ENCODE measurements at places on chromosomes 5 and 9. TPM values are rescaled to one million over a fixed set of nuclear protein-coding genes. Genes with fewer than 3 reads are reported as not detected.

DNA sequence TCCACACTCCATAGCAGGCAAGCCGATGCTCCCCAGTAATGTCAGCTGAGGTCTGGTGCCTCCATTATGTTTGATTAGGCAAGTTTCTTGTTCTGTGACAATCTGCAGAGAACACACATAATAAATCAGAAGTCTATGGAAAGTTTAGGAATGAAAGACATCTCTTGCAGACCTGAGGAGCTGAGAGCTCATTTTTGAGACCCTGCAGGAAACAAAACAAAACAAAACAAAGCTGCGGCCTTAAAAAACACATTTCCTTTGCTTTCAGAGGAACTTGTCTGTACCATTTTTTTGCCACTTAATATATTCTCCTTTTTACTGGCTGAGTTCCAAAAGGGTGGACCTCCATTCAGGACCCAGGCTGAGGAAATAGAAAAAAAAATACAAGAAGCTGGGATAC is 481.2 kb upstream of the DMAC1 start:
- ATAC-seq = no peak

DNA sequence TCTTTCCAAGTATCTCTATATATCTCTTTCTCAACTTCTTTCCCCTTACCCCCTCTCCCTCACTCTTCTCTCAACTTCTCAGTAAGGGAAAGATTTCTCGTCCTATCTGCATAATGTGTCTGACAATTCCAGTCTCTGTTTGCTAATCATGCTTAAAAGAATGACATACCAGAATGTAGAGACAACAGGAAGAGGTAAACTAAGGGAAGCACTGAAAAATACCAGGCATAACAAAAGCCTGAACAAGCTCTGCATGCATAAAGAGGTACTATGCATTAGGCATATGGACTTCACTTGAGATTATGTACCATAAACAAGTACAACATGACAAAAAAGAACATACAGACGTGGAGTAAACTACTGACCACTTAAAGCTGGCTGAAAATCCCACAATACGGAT is 62.6 kb downstream of the SEMA5A start:
- no peak for ATAC-seq

DNA sequence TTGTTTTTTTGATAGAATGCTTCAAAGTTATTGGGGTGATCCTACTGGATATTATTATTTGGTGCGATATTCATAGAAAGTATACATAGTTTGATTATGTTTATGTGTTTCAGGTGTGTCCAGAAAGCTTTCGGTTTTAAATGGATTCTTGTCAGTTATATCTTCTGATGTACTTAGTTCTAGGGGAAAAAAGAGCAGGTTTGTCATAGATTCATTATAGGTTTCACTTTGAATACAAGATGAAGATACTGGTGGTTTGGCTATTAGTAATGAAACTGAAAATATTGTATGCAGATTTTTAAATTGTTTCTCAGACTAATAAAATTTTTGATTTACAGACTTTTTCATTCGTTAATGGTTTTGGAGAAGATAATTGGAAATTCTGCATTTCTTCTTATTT is 98.9 kb downstream of the MAN2A1 start:
- ATAC-seq = peak; percentile 61

- no peak for ATAC-seq
Observed at GRCh38 chr5:138686668-138687067, 66.6 kb upstream of the CTNNA1 start.

DNA sequence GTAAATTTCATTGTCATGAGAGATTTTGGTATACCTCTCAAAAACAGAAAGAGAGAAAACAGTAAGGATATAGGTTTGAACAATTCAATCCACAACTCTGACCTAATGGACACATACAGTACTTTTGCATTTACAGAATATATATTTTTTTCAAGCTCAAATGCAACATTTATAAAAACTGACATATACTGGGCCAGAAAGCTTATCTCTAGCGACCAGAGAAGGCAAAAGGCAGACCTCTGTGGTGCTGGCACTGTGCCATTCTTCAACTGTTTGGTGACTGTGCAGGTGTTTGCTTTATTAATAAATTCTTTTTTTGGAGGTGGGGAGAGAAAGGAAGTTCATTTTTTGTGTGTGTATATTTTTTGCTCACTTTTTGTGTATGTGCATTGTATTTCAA is 6.0 kb upstream of the PLAC8L1 start:
- ATAC-seq = no peak

DNA sequence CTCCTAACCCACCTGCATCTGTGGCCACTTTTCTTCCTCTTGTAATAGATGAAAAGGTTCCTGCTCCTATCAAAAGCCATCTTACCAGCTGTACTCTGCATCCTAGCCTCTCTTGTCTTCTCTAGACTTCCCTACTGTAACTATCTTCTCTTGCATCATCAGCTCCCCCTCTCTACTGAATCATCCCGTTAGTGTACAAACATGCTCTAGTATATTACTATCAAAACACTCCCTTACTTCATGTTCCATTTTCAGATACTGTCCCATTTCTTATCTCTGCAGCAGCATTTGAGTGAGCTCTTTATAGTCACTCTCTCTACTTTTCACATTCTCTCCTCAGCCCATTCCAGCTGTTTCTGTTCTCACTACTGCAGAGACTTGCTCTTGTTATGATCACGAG is 2.8 kb downstream of the SRA1 start:
- peak; percentile 22 for ATAC-seq

DNA sequence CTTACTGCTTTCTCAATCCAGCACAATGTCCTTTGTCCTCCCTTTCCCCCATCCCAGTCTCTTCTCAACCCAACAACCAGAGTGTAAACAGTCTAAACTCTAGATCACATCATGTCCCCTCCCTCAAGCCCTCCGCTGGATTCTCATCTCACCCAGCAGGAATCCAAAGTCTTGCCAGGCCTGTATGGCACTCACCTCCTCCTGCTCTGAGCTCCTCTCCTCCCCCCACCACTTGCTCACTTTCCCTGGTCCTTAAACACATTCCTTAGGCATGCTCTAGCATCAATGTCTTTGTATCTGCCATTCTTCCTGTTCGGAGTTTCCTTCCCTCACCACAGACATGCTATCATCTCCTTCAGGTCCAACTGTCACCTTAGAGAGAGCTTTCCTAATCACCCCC is 78.8 kb downstream of the NIPSNAP3B start:
- ATAC-seq = no peak

DNA sequence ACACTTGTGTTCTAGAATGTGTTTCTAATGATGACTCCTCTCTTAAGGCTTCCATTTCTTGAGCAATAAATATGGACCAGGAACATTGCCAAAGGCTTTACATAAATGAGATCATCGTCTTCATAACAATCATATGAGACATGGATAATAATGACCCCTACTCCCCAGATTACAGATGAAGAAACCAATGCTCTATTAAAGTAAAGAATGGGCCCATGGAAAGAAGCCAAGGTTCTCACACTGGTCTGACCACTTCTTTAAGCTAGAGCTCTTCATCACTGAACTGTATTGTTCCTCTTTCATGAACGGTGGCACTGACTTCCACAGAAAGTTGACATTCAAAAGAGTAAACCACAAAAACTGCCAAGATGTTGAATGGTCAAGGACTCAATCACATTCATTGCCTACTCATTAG is 65.3 kb downstream of the MARCHF3 start:
- no peak for ATAC-seq

DNA sequence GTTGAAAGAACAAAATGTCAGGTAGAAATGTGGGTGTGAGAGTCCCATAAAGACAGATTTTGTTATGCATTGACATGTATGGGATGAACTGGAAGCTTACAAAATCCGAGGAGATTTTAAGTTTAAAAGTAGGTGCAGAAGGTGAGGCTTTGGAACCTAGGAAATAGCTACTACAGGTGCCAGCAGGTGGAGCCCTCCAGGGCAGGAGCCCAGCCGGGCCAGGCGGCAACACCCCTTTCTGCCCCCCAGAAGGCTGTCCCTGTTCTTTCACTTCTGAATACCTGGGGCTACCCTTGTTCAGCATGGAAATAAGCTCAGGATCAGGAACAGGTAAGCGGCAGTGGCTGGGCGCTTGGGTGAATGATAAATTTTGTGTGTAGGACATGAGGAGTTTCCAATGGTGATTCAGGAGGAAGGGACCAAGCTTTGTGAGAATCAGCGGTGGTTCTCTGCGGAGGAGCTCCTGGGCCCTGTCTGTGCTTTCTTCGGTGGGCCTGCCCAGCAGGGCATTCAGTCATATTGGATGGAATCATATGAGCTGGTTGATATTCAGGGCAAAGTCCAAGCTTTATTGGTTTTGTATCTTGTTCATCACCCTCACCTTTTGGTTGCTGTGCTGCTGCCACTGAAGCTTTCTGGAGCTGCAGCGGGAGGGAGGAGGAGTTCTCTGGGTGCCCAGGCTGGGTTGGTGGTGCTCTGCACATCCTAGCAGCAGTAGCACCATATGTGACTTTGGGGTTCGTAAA is 12.3 kb downstream of the PCBD2 start:
- no peak for ATAC-seq

DNA sequence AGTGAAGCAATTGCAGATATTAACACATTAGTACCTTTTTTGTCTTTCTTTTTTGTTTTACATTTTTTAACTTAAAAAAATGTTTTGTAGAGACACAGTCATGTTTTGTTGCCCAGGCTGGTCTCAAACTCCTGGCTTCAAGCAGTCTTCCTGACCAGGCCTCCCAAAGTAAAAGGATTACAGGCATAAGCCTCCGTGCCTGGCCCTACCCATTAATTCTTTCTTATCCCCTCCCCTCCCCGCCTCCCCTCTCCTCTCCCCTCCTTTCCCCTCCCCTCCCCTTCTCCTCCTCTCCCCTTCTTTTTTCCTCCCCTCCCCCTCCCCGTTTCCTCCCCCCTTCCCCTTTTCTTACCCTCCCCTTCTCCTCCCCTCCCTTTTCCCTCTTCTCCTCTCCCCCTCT is 182.4 kb downstream of the FER start:
- no peak for ATAC-seq

GRCh38 chr9:16681652-16681987 is 188.8 kb downstream of the BNC2 start:
- ATAC-seq = no peak

DNA sequence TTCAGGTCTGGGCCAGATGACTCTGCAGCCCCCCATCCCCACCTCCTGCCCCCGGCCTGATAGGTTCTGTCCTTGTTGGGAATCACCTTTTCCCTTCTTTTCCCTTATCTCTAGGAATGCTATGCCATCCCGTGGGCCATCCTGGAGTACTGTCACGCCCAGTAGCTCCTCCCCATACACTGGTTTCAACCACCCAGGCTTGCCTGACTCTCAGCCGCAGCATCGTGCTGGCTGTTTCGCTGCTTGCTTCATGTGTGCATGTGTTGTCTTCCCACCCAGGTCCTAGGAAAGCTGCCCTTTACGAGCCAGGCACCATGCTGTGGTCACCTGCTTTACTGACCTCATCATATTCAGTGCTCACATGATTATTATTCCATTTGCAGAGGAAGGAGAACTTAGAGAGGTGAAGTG is 71.8 kb downstream of the ANGPTL2 start:
- ATAC-seq = no peak

DNA sequence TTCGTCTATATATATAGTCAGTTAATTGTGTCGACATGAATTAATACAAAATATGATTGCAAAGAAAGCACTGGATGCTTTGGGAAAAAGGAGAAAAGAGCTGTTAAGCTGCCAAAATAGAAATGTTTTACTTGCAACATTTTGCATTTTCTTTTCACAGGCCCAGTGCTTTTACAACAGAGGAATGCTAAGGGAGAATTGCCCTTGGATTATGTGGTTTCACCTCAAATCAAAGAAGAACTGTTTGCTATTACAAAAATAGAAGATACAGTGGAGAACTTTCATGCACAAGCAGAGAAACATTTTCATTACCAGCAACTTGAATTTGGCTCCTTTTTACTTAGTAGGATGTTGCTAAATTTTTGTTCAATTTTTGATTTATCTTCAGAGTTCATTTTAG is 76.2 kb downstream of the SLF1 start:
- ATAC-seq = no peak

DNA sequence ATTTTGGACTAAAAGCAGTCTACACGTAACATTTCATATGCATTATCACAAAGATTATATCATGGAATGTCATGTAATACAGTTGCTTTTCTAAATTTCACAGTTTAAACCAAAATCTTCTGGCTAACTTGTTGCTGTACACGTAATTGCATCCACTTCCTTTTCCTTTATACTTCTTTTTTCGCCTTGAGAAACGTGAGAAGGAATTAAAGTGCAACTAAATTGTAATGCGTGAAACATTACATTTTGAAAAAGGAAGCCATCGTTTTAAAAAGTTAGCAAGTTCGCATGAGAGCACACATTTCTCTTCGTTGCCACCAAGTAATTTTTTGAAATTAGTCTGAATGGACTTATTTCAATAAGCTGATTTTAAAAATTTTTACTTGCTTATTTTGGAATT is 80.0 kb downstream of the MEGF10 start:
- no peak for ATAC-seq

DNA sequence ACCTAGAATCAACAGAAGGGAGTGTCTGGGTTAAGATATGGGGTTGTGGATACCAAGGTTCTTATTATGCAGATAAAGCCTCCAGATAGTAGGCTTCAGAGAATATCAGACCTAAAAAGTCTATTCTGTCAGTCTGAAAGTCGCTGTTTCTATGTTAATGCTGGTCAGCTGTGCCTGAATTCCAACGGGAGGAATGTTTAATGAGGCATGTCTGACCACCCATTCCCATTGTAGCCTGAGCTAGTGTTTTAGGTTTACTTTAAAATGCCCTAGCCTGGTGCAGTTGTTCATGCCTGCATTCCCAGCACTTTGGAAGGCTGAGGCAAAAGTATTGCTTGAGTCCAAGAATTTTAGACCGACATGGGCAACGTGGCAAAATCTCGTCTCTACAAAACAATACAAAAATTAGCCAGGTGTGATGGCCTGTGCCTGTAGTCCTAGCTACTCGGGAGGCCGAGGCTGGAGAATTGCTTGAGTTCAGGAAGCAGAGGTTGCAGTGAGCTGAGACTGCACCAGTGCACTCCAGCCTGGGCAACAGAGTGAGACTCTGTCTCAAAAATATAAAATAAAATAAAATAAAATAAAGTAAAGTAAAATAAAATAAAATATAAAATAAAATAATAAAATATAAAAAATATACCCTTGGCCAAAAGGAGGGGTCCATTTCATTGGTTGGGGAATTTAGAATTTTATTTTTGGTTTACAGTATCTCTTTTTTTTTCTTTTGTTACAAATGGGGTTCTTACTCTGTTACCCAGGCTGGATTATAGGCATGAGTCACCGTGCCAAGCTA is 7.8 kb upstream of the SOX30 start:
- no peak for ATAC-seq

DNA sequence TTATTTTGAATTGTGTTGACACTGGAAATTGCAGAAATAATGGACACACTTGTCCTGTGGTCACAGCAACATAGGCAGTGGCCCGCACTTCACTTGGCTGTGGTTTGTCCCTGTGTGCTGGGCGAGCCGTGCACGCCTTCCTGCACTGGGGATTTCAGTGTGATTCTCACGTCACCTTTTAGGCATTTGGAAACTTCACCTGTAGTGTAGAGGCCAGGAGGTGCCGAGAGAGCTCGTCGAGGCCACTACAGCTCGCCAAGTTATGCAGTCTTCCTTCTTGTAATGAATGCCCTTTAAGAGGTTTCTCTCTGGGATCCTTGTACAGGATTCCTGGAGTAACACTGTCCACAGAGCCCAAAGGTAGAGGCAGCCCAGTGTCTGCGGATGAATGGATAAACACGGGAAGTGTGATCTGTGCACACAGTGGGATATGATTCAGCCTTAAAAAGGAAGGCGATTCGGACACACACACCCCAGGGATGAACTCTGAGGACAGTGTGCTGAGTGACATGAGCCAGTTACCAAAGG is 14.7 kb downstream of the TRAF2 start:
- ATAC-seq = no peak

The LRRC19 gene
- not detected for total RNA-seq

The CDC25C gene
- 19.7 TPM for total RNA-seq

The BTNL3 gene
- not detected for total RNA-seq

The NR6A1 gene
- total RNA-seq = 1.2 TPM

The FAM169A gene
- 12.8 TPM for total RNA-seq

All from activated T-helper 17 cell treated with anti-CD3 and anti-CD28 coated beads, Interleukin-2, amount 50 U/mL, for 72 hours (primary cell).